ENCODE measurements at places on chromosomes 7 and 10.

DNA sequence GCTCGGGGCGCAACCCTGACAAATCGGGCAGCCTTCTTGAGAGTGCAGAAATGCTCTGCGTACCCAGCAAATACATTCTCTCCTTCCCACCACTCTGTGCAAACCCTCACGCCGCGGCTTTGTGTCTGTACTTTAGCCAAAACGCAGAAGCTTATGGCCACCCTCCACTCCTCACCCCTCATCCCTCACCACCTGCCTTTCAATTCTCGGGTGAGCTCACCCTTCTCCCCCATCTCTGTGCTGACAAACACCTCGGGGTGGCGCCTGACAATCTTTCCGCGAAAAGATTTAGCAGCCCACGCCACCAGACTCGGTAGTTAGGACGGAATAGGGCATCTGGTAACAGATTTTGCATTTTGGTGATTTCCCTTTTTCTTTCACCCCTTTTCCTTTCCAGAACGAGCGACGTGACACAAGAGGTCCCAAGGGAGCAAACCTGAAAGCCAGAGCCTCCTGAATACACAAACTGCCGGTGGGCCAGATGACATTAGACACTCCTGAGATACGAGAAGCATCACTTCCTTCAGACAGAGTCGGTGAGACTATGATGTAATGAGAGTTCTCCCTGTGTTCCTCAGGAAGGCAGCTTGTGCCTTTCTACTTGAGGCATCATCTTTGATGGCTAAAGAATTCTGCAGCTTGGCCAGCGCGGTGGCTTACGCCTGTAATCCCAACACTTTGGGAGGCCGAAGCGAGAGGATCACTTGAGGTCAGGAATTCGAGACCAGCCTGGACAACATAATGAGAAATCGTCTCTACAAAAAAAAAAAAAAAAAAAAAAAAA is 671 bp upstream of the ATAD1 start:
- DNase-seq, result no peak

GRCh38 chr10:128306535-128306934 is 180.3 kb upstream of the MKI67 start:
- no peak for DNase-seq

- no peak for DNase-seq
Observed at GRCh38 chr7:77664715-77665114, 31.5 kb upstream of the RSBN1L start.

- no peak for DNase-seq
Observed at GRCh38 chr7:121433775-121434174, 37.7 kb upstream of the FAM3C start.

DNA sequence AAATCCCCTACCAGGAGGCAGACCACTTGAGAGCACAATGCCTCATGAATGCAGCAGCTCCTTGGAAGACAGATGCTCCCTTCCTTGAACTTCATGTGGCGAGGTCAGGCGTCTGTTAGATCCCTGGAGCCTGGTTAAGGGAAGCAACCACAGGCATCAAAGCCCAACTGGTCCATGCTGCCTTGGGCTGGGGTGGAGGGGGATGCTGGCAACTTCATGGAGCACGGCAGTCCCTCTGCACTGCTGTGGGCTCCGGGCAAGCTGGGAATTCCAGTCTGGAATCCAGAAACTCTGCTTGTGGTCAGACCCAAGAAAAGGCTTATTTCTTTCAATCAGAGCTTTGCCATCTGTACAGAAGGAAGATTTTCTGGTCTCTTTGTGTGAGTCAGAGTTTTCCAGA is 130.4 kb downstream of the PFKFB3 start:
- no peak for DNase-seq

DNA sequence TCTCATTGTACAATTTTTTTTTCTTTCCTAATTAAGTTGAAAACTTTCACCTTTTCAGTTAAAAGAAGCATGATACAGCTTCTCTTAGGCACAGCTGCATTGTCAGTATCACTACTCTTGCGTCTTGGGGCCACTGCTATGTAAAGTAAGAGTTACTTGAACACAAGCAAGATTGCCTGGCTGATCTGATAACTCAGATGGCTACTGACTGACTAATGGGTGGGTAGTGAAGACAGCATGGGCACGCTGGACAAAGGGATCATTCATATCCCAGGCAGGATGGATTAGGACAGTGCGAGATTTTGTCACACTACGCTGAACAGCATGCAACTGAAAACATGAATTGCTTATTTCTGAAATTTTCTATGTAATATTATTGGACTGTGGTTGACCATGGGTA is 11.6 kb upstream of the ADAMTS14 start:
- DNase-seq, result no peak

DNA sequence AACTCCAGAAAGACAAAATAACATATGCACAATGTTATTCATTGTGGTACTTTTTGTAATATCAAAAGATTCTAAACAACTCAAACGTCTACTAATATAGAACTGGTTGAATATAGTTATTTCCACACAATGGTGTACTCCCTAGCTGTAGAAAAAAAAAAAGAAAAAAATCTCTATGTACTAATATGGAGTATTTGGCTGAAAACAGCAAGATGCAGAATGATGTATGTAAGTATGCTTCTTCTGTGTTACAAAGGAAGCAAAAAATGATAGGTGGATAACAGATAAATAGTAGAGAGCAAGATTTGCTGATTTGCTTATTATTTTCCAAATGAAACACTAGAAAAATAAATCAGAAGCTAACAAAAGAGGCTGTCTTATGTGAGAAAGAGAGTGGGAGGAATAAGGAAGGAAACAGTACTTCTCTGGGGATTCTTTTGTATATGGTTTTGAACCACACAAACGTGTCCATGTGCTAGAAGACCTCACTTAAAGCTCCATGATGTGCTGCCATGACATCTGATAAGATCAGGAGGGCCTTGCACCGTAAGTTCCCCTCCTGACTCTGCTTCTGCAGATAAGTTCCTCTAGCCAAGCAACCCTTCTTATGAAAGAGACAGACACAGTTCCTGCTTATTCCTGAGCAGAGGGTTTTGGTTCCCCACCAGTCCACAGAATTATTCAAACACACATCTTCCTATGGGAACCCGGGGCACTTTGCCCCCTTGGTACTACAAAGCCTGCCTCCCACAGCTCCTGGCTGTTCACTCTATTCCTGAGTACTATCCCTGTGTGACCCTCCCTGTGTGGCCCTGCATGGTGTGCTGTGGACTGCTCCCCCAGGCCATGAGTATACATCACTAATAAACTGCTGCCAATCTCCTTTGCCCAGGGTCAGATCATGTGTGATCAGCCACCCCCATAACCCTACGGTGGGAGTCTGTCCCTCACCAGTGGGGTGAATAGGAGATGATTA is 159.1 kb downstream of the CCDC71L start:
- no peak for DNase-seq

GRCh38 chr10:17126327-17126726 is 3.3 kb downstream of the CUBN start:
- no peak for DNase-seq

DNA sequence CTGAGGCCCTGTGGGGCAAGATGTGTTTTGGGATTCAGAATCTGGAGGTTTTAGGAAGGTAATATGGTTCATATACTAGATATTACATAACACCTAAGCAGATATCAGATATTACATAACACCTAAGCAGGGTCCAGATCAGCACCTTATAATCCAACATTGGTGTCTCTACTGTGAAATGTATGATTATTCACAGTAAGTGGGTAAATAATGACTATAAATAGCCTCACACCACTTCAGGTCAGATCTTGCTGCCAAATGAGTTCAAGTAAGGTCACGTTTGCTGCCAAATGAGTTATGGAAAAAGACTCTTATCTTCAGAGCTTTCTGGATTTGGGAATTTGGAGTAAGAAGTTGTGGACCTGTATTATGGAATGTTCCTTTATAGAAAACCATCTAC is 14.6 kb downstream of the ADRB1 start:
- no peak for DNase-seq

- DNase-seq, result peak; percentile 85
Observed at GRCh38 chr7:149720372-149721083, 52.9 kb downstream of the ZNF467 start.

DNA sequence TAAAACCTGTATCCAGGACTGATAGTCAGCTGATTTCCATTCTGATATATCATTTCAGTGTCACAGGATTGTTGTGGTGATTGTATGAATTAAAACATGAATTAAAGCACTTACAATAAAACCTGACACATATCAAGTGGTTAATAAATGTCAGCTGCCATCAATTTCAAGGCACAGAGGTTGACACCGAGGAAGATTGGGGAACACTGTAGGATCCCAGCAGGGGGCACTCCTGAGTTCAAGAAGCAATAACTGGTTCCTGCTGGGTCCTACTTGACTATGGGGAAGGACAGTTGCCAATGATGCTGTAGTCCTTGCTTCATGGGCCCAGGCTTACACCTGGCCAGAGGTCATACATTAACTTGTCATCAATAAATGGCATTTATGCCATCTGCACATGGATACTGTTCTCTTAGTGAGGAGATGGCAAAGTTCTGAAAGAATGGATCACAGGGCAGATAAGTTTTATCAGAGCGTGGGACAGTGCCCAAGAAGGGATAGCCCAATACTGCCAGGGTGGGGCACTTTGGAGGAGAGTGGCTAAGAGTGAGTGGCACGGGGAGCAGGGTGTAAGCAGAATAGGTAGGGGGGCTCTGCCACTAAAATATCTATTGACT is 24.1 kb downstream of the FZD1 start:
- DNase-seq, result peak; percentile 54

Measured in heart left ventricle (tissue), 16 donors.